Fibroblast of the aortic adventitia (primary cell): ENCODE measurements at places on chromosomes 11 and 22.

- peak; percentile 41 for DNase-seq
These were observed 18.8 kb downstream of the P2RY2 start for GRCh38 chr11:73236854-73237253.

DNA sequence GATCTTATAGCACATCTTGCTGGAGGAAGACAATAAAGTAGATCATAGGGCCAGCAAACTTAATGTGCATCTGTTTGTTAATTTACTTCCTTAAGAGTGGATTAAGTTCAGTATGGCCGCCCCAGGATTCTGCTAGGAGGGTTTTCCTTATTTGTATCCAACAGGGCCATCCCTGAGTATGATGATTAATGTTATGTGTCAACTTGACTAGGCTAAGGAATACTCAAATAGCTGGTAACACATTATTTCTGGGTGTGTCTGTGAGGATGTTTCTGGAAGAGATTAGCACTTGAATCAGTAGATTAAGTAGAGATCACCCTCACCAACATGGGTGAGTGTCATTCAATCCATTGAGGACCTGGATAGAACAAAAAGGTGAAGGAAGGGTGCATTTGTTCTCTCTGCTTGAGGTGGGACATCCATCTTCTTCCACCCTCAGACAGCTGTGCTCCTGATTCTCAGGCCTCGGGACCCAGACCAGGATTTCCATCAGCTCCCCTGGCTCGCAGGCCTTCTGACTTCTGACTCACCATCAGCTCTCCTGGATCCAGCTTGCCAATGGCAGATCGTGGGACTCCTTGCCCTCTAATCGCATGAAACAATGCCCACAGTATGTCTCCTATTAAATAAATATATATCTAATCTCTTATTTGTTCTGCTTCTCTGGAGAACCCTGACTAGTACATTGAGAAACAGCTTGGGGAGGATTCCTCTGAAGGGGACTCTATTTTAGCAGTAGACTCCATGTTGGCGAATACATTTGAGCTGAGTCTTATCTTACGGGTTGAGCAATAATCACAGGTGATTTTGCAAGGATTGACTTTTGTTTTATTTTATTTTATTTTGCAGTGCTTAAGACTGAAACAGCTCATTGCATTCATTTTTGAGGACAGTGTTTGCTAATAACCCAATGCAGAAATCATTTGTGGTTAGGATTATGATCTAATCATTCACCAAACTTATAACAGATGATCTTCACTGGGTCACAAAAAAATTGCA is 9.0 kb upstream of the ZBTB44 start:
- peak; percentile 57 for DNase-seq

GRCh38 chr22:21796863-21797262 is 61.3 kb upstream of the YPEL1 start:
- DNase-seq: no peak

GRCh38 chr11:3041699-3042441 is 15.4 kb downstream of the CARS1 start:
- DNase-seq: no peak
